Liver (tissue), 10 donors: ENCODE measurements at places on chromosomes 16 and 17. TPM values are rescaled to one million over a fixed set of nuclear protein-coding genes. Genes with fewer than 3 reads are reported as not detected.
A peak's percentile ranks its signal among the peaks of the same experiment; 100 is the strongest.

- H3K36me3 ChIP-seq, result no peaks in the 10 kb centered on the region
- no peak for DNase-seq
- H3K4me1 ChIP-seq, result no peaks in the 10 kb centered on the region
- H3K4me3 ChIP-seq, result no peak overlapping the region
These were observed 139.7 kb downstream of the WSCD1 start for GRCh38 chr17:6209829-6210228.

- H3K27ac ChIP-seq, result no peak overlapping the region
- DNase-seq, result no peak
- H3K4me3 ChIP-seq, result no peak overlapping the region
- no peaks in the 10 kb centered on the region for H3K27me3 ChIP-seq
These were observed 15.6 kb upstream of the TEX2 start for GRCh38 chr17:64278614-64279013.

DNA sequence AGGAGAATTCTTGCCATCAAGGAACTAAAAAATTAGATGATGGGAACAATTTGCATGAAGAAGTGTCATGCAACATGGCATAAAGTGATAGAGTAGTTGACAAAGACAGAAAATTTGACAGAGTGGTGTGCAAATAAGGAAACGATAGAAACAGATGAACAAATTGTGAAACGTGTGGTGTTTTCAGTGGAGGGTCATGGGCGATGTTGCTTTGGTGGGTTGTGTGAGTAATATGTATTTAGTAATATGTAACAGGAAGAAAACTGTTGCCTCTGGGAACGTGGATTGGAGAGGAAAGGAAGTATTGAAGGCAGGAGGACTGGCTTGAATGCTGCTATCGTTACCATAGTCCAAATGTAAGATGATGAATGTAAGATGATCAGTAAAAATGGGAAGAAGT lies 3.6 kb downstream of the COX10 start:
- H3K27me3 ChIP-seq, result no peaks in the 10 kb centered on the region
- peaks cover 21% of the 10 kb centered on the region for H3K36me3 ChIP-seq

- no peaks in the 10 kb centered on the region for H3K36me3 ChIP-seq
- H3K4me3 ChIP-seq, result no peak overlapping the region
- no peak for DNase-seq
- H3K4me1 ChIP-seq, result no peaks in the 10 kb centered on the region
These were observed 41.0 kb downstream of the SNX29 start for GRCh38 chr16:12017558-12017957.

DNA sequence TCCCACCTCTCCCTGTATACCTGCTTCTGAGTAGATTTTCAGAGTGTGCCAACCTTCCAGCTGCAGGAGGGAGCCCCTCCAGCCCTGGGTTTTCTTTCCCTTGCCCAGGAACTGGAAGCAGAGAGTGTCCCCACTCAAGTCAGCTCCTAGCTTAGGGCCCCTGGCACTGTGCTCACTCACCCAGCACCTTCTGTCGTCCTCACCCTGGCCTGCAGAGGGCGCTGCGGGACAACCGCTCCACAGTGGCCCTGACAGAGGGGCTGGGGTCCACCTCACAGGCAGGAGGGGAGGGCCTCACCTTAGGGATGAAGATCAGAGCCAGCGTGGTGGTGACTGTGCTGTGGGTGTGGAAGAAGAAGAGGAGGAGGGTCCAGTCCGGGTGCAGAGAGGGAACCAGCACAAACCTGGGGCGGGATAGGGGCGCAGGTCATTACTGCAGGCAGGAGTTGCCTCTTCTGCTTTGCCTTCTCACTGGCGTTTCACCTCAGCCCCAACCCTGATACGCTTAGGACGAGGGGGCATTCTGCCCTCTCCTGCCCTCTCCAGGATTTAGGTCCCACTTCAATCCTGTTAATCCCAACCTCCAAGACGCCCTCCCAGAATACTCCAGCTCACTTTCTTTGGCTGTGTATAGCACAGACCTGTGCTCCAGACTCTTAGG lies 10.0 kb downstream of the GPR179 start:
- H3K36me3 ChIP-seq, result no peaks in the 10 kb centered on the region
- no peaks in the 10 kb centered on the region for H3K27me3 ChIP-seq
- peak; percentile 70 for DNase-seq

DNA sequence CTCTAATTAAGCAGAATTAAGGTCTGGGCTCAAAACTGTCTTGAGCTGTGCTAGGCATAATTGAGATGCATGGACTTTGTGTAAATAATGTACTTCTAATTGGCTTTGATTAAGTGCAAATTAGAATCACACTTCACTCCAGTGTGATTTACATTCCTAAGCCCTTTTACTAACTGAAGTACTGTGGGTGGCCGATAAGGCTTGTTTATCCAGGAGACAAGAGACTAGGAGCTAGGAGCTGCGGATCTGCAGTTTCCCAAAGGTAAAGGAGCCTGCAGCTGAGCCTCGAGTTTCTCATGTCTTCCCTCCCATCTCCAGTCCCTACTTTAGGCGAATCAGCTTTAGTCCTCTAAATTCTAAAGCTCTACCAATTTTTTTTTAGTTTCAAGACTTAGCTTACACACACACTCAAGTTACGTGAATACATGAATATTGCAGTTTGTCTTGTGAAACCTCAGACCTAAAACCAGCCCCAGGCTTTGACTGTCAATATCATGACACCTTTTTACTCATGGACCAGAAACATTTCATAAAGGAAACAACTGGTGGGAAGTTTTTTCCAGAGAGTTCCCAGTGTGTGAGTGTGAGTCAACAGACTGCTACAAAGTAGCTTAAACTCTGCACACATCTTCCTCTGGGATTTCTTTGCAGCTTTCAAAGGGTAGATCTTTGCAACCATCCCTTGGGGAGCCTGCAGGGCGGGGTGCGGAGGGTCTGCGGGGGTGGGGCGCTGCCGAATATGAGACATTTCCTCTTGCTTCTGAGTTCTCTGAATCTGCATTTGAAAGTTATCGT lies 113.9 kb upstream of the TBX2 start:
- H3K4me1 ChIP-seq, result no peaks in the 10 kb centered on the region
- H3K27ac ChIP-seq, result no peak overlapping the region
- no peak for DNase-seq
- no peaks in the 10 kb centered on the region for H3K27me3 ChIP-seq
- no peaks in the 10 kb centered on the region for H3K36me3 ChIP-seq

The RHBDL1 gene
- polyA plus RNA-seq, result 0.35 TPM

The KRT9 gene
- polyA plus RNA-seq, result not detected
